Panc1 (cell line): ENCODE measurements at places on chromosomes 5 and 9. TPM values are rescaled to one million over a fixed set of nuclear protein-coding genes. Genes with fewer than 3 reads are reported as not detected.

Gene NSMF
- 40.0 TPM for total RNA-seq

Gene SPINK1
- 3.0 TPM for total RNA-seq

Gene RANBP3L
- 0.28 TPM for total RNA-seq

Gene SLC12A7
- total RNA-seq: 297 TPM

Gene NUP155
- total RNA-seq: 58.5 TPM

Gene F2RL1
- 65.9 TPM for total RNA-seq

Gene PCDHA9
- total RNA-seq: 0.21 TPM

Gene ATP10B
- not detected for total RNA-seq

Gene CEP78
- total RNA-seq: 25.2 TPM

Gene C5
- total RNA-seq: 1.6 TPM

Gene IGFBPL1
- total RNA-seq: 13.7 TPM

Gene LURAP1L
- 6.8 TPM for total RNA-seq

Gene ADAMTS16
- total RNA-seq: 0.54 TPM

DNA sequence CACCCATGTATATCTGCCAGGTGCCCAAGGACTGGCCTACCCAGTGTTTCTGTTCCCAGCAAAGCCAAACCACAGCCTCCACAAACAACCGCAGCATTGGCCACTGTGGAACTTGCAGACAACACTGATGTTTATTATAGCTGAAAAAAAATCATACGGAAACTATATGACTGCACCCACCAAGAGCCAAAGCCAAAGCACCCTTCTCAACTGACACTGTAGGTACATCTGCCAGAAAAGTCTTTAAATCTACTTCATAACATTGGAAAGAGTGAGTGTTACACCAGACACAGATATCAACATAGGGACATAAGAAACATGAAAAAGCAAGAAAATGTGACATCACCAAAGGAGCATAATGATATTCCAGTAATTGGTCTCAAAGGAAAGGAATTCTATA is 428.0 kb downstream of the PSAT1 start:
- no peaks in the 10 kb centered on the region for H3K27me3 ChIP-seq
- no peak overlapping the region for H3K4me3 ChIP-seq
- no peak overlapping the region for H3K27ac ChIP-seq
- H3K36me3 ChIP-seq: no peaks in the 10 kb centered on the region
- no peak for DNase-seq

- DNase-seq: no peak
- H3K4me3 ChIP-seq: peak overlapping the region; percentile 27
- peaks cover 82% of the 10 kb centered on the region for H3K4me1 ChIP-seq
- H3K36me3 ChIP-seq: no peaks in the 10 kb centered on the region
Measured at GRCh38 chr9:33161011-33161588, 6.0 kb downstream of the B4GALT1 start.

DNA sequence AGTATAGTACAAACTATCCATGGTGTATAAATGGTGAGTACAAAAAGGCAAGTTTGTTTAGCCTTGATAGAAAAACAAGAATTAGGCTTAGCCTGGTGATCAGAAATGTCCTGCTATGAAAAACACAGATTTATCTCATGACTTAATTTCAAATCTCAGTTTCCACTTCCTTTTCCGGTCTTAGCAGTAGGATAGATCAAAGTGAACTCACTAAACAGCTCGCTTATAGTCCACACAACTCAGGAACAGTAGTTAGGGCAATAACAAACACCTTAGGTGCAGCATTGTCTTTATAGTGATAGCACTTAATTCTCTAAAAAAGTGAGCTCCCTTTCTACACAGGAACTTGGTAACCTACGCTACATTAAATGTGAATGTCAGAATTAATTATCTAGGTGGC is 11.4 kb downstream of the GOLGA1 start:
- DNase-seq: no peak
- no peaks in the 10 kb centered on the region for H3K27me3 ChIP-seq
- H3K4me3 ChIP-seq: no peak overlapping the region
- peaks cover 13% of the 10 kb centered on the region; the same call in 1 of the 2 replicates for H3K36me3 ChIP-seq

- no peaks in the 10 kb centered on the region for H3K4me1 ChIP-seq
- no peak for DNase-seq
- no peaks in the 10 kb centered on the region for H3K36me3 ChIP-seq
- no peaks in the 10 kb centered on the region for H3K27me3 ChIP-seq
- no peak overlapping the region for H3K27ac ChIP-seq
- no peak overlapping the region for H3K4me3 ChIP-seq
Measured at GRCh38 chr9:9679433-9679832, 933.4 kb downstream of the PTPRD start.

DNA sequence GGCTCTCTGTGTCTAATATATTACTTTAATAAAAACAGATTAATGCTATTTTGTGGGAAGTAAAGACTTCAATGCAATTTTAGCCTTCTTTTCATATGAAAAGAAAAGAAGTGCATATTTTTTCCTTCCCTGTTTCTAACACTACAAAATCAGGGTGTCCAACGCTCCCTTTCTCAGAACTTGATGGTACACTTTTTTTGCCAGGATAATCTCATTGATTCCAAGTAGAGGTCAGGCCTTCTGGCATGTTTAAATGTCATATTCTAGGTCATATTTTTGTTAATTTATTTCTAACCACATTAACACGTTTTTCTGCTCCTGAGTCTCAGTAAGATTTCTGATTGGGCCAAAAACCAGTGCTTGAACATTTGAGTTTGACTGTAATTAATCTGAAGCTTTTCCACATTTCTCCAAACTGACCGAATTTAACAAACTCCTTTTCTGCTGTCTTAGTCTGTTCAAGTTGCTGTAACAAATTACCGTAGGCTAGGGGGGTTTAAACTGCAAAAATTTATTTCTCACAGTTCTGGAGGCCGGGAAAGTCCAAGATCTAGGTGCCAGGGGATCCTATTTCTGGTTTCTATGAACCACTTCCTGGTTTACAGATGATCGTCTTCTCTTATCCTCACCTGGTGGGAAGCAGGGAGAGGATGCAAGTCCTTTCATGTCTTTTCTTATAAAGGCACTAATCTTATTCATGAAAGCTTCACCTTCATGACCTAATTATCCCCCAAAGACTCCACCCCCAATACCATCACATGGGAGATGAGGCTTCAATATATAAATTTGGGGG is 63.2 kb upstream of the ELL2 start:
- H3K4me3 ChIP-seq: no peak overlapping the region
- peaks cover 13% of the 10 kb centered on the region; the same call in 1 of the 2 replicates for H3K4me1 ChIP-seq
- no peak for DNase-seq

DNA sequence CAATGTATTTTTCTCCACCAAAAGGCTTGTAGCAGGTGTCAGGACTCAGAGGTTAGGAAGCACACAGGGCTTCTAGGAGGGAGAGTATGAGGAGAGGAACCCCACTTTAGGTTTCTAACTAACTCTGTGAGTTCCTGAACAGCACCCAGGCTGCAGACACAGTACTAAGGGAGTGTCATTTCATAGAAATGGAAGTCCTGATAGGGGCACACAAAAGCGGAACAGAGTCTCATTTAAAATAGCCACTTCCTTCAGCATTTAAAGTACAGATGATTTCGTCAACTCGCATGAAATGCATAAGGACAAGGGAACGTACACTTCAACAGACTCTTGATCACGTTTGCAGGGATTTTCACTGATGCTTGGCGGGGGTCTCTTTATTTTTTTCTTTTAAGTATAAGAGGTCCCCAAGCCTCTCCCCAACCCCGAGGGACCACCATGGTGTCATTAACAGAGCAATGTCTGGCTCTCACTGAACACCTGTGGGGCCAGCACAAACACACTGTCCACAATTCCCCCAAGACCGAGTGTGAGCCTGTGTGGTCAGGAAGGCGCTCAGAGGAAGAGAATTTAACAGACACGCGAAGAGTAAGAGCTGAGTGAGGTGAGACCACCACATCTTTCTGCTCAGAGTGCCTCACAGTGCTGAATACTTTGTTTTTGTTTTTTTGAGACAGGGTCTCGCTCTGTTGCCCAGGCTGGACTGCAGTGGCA is 82.3 kb downstream of the SECISBP2 start:
- no peaks in the 10 kb centered on the region for H3K36me3 ChIP-seq
- no peak for DNase-seq
- H3K4me1 ChIP-seq: no peaks in the 10 kb centered on the region
- H3K27me3 ChIP-seq: no peaks in the 10 kb centered on the region

DNA sequence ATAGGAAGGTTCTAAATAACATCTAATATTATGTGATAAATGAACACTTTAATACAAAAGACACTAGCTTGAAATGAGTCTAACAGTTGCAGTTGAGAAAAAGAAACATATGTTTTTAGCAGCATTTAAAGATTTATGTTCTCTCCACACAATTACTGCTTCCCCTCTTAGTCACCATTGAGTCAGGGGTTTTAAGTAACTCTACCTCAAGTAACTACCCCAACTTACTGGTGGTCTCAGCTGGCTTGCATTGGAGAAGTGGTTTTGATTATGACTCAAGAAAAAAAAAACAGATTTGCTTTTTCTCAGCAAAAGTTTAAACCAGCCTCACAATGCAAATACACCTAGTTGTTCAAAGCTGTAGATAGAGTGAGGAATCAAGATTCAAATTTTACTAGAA is 1216.5 kb upstream of the CDH9 start:
- DNase-seq: no peak
- H3K27ac ChIP-seq: no peak overlapping the region
- H3K27me3 ChIP-seq: no peaks in the 10 kb centered on the region
- H3K4me3 ChIP-seq: no peak overlapping the region

DNA sequence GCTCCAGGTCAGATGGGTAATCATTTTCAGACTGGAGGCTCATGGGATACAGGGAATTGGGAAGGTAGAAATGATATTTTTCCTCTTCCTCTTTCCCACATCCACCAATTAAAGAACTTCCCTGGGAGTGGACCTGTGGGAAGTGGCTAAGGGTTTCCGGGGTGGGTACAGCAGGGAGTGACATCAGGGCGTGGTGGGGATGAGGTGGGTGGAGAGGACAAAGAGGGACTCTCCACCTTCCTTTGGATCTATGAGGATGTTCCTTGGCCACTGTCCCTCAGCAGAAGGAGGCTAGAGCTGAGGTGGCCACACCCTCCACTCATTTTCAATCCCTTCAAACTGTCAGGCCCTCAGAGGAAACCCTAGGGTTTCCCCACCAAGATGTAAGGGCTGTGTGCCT is 54.7 kb downstream of the IRF1 start:
- H3K36me3 ChIP-seq: no peaks in the 10 kb centered on the region
- no peak overlapping the region for H3K27ac ChIP-seq
- no peaks in the 10 kb centered on the region for H3K4me1 ChIP-seq
- no peaks in the 10 kb centered on the region for H3K27me3 ChIP-seq
- no peak overlapping the region for H3K4me3 ChIP-seq

- H3K36me3 ChIP-seq: no peaks in the 10 kb centered on the region
- H3K4me3 ChIP-seq: no peak overlapping the region
- DNase-seq: no peak
- no peak overlapping the region for H3K27ac ChIP-seq
Measured at GRCh38 chr5:116534964-116535651, 39.5 kb downstream of the SEMA6A start.

DNA sequence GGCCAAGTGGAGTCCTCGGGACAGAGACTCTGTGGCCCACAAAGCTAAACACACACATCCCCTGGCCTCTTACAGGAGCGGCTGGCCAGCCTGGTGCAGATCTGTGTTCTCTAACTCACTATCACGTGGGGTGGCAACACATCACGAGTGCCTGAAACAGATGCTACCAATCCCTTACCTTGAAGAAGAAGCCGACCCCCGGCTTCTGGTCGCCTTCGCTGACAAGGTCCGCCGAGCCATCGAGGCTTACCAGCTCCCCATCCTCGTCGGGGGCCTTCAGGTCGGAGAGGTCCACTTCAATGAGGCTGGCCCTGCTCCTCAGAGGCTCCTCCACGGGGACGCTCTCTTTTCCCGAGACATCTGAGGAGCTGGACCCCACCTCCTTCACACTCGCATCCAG is 86.7 kb downstream of the CAMSAP1 start:
- H3K27me3 ChIP-seq: no peaks in the 10 kb centered on the region
- H3K27ac ChIP-seq: no peak overlapping the region
- H3K36me3 ChIP-seq: 0 out of 2 replicates have a peak, but pooled peaks cover 4% of the 10 kb centered on the region
- no peak overlapping the region for H3K4me3 ChIP-seq
- H3K4me1 ChIP-seq: no peaks in the 10 kb centered on the region

DNA sequence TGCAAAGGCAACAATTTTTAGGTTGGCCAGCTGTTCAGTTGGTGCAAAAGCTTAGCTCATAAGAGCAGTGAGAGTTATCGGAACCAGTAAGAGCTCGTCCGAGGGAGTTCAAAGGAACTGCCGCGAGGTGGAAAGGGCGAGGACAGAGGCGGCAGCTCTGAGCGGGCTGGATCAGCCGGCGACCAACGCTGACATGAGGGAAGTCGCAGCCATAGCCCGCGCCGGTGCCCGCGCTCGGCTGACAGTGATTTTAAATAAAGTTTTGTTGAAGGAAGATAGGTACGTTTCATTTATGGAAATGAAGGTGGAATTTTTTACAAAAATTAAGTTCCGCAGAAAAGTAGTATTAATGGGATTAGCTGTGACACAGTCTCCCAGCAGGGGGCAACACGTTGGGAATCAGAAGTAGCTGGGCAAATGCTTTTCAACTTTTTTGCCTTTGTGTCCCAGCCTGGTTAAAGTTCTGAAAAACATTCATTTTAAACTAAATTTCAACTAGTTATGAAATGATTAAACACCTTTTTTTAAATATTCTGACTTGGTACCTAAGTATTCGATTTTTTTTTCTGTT is 43.2 kb downstream of the FBXO4 start:
- no peak overlapping the region for H3K4me3 ChIP-seq
- H3K36me3 ChIP-seq: no peaks in the 10 kb centered on the region
- no peaks in the 10 kb centered on the region for H3K4me1 ChIP-seq
- no peak for DNase-seq
- no peaks in the 10 kb centered on the region for H3K27me3 ChIP-seq

DNA sequence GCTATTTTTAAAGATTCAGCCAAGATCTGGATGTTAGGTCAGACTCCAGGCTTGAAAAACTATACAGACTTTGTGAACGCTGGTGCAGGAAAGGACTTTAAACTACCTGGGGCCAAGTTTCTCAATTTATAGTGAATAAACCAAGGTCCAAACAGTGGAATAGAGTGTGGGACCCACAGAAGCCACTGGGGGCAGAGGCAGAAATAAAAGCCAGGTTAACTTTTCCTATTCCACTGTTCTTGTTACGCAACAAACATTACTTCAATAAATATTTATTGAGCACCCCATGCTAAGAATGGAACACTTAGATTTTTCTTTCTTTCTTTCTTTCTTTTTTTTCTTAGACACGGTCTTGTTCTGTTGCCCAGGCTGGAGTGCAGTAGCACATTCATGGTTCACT is 11.0 kb upstream of the HAVCR1 start:
- no peaks in the 10 kb centered on the region for H3K36me3 ChIP-seq
- no peaks in the 10 kb centered on the region for H3K27me3 ChIP-seq
- no peaks in the 10 kb centered on the region for H3K4me1 ChIP-seq
- no peak for DNase-seq
- no peak overlapping the region for H3K27ac ChIP-seq
- H3K4me3 ChIP-seq: no peak overlapping the region
